Daoy (cell line): ENCODE measurements at places on chromosomes 6 and 20. TPM values are rescaled to one million over a fixed set of nuclear protein-coding genes. Genes with fewer than 3 reads are reported as not detected.

GRCh38 chr20:56373942-56374341, 15.2 kb downstream of the FAM210B start:
- DNase-seq = peak; percentile 46

- no peak for DNase-seq
Measured at GRCh38 chr6:170456886-170457698, 96.0 kb downstream of the PSMB1 start.

DNA sequence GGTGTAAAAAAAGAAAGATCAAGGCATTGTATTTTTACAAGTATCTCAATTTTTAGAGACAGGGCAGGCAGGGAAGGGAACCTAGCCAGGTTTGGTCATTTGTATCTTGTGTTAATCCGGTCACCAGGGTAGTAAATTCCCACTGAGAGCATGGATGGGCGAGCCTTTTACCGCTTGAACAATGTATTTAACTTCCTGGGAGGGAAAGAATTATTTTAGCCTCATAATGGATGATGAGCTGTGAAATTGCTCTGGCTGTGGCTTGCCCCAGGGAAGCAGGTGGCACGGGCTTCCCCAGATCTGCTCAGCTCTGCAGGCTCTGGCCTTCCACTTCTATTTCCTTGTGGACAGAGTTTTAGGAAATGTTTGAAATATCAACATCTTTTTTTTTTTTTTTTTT, 72.9 kb downstream of the TOX2 start:
- DNase-seq = peak; percentile 33

- DNase-seq = peak; percentile 49
Measured at GRCh38 chr6:24520929-24521546, 26.3 kb downstream of the ALDH5A1 start.

- no peak for DNase-seq
Measured at GRCh38 chr6:118501765-118502164, 46.3 kb upstream of the PLN start.

DNA sequence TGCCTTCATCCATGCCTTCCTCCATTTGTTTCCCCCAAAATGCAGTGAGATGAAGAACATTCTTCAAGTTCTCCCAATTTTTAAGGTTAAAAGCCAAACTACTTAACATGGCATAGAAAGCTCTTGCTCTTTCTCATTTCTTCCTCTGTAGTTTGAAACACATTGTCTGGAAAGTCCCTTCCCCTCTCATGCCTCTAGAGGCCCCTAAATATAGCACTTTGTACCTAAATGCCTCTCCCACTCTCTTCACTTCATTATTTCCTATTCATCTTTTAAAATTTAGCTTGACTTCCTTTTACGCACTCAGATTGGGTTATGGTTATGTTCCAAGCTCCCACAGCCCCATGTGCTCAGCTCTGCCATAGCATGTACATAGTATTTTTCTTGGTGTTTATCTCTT, 389.3 kb downstream of the HDGFL1 start:
- no peak for DNase-seq

GRCh38 chr6:26087284-26088115, at the start of gene HFE:
Gene HFE, plus strand, starts transcription at chr6:26087429. Its CDS starts 12 bp downstream, at chr6:26087441.
- peak; percentile 74 for DNase-seq

GRCh38 chr6:157487110-157487773, 106.3 kb downstream of the ZDHHC14 start:
- DNase-seq = no peak

GRCh38 chr6:67431076-67431475, 1204.0 kb upstream of the ADGRB3 start:
- no peak for DNase-seq

- no peak for DNase-seq
Measured at GRCh38 chr6:169906004-169906687, 154.7 kb downstream of the ERMARD start.

- DNase-seq = no peak
Measured at GRCh38 chr6:99285881-99286280, 63.6 kb downstream of the FAXC start.

DNA sequence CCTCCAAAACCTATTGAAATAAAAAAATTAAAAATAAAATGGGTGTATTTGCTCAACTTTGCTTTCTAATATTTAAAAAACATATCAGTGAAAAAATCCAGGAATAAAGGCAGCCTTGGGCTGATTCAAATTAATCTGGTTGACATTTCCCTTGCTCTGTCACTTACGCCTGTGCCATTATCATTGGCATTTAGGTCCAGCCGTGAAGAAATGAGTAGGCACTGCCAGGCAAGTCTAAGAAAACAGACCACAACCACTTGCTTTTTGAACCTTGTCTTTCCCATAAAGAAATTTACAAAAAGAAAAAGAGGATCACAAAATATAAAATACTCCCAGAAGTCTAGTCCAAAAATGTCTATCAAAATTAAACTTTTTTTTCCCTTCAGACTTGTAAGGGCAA, 59.2 kb upstream of the HBS1L start:
- no peak for DNase-seq

DNA sequence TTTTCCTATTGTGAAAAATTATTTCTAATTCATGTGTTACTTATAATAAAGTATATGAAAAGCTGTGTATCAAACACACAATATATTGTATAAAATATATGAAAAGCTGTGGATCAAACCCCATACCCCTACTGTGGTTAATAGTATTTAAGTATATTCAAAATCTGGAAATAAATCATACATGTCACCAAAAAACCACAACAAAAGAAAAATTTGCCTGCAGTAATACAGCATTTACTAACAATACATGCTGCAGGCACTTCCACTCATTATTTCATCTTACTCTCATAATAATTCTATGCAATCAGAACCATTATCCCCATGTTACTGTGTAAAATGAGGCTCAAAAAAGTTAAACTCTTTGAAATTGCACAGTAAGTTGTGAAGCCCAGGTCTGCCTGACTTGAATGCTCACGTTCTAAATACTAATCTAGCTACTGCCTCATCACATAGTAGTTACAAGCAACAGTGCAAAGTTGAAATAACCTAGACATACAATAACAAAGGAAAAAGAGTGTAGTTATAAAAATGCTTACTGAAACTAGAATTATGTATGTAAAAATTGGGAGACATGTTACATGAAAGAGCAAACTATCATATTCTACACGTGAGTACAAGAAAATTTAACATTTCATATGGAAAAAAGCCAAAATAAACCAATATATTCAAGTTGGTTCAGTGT, 61.7 kb downstream of the FAM217A start:
- DNase-seq = no peak

GRCh38 chr6:139530561-139530960, 156.1 kb upstream of the CITED2 start:
- no peak for DNase-seq

GRCh38 chr6:125200941-125201340, 47.4 kb downstream of the TPD52L1 start:
- DNase-seq = no peak

- no peak for DNase-seq
Measured at GRCh38 chr20:33662172-33662571, at the start of gene C20orf144. Gene C20orf144, plus strand, starts transcription at chr20:33662327. Its CDS starts 19 bp downstream, at chr20:33662346.

Gene STMND1
- 0.29 and 0.33 TPM in 2 replicates for total RNA-seq

Gene PKIB
- 23.7 and 29.1 TPM in 2 replicates for total RNA-seq

Gene RSPO3
- not detected in 2 replicates for total RNA-seq
